ENCODE measurements at places on chromosomes 11 and 22.

DNA sequence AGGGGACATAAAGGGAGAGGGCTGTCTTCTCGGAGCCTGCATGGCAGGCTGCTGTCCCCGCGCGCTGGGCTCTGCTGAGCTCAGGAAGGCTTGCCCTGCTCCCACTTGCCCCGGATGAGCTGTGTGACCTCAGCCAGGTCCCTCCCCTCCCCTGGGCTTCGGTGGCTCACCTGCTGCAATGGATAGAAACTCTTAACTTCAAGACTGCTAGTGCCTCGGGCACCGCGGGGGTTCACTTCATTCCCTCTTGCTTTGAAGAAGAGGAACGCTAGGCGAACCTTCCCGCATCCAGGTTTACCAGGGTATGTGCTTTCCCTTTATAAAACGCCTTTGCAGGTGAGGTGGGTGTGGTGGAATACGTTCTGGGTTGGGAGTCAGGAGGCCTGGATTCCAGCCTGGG lies 115.0 kb downstream of the PHF21B start:
- DNase-seq: no peak

- DNase-seq: no peak
These were observed 3.8 kb downstream of the CSNK1E start for GRCh38 chr22:38313384-38313955.

- DNase-seq: no peak
These were observed 762.8 kb downstream of the BRD1 start for GRCh38 chr22:49064836-49065235.

GRCh38 chr22:46779023-46779422 lies 16.6 kb downstream of the TBC1D22A start:
- no peak for DNase-seq

GRCh38 chr11:127644366-127644765 lies 643.8 kb upstream of the KIRREL3 start:
- no peak for DNase-seq

DNA sequence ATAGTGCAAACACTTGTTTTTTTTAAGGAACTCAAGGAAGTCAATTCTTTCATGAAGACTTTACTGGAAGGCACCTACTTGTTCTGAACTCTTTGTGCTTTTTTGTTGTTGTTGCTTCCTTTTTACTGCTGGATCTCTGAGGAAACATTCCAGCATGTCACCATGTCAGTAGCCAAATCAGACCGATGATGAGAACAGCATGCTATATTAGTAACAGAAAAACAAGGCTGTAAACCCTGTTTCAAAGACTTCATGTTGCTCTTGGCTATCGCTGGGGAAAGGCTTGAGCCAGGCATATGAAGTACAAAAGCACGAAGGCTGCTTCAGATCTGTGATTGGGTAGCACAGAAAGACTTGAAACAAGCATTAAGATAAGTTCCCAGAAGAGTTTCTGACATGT lies 125.6 kb upstream of the SLC5A12 start:
- no peak for DNase-seq

DNA sequence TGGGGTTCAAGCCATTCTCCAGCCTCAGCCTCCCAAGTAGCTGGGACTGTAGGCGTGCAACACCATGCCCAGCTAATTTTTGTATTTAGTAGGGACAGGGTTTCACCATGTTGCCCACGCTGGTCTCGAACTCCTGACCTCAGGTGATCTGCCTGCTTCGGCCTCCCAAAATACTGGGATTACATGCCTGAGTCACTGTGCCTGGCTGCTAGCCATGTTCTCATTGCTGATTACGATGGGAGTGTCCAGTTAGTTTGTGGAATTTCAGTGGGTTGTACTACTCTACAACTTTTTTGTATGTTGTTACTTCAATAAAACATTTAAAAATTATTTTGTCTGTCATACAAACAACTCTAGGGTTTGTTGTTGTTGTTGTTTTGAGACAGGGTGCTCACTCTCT lies 4.8 kb upstream of the VPS11 start:
- DNase-seq: no peak

- no peak for DNase-seq
These were observed 577.4 kb upstream of the LUZP2 start for GRCh38 chr11:23919455-23919854.

DNA sequence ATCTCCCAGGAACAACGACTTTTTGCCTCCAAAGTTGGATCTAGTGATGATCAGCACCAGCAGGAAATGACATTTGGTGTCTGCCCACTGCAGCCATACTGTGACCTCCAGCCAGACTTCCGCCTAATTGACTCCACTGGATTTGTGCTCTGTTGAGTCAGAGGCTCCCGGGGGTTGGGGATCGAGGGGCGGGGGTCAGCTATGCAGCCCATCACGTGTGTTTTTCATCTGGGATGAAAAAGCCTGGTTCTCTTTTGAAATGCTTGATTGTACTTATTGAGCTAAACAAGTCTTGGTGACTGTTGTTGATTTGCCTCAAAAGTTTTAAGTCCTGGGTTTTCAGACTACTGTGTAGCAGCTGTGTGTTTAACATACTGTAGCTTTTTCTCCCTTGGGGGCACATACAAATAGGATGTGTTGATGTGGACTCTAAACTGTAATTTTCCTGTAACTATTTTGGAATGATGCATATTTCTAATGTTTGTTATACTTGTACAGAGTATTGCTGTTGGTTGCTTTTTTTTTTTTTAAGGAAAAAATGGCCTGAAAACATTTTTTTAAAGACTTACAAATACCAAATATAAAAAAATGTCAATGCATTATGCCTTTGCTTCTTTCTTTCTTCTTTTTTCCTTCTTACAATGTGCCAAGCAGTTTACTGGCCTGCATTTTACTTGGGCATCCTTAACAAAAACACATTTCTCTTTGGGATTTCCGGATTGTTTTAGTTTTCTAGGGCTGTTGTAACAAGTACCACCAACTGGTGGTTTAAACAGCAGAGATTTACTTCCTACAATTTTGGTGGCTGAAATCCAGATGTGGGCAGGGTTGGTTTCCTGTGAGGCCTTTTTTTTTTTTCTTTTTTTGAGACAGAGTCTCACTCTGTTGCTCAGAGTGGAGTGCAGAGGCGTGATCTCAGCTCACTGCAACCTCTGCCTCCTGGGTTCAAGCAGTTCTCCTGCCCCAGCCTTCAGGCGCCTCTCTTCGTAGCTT lies 46.1 kb upstream of the OR4B1 start:
- no peak for DNase-seq

- no peak for DNase-seq
These were observed 56.0 kb upstream of the OR5AK2 start for GRCh38 chr11:56932572-56933220.

GRCh38 chr11:129825380-129825779 lies 9.7 kb downstream of the TMEM45B start:
- no peak for DNase-seq

DNA sequence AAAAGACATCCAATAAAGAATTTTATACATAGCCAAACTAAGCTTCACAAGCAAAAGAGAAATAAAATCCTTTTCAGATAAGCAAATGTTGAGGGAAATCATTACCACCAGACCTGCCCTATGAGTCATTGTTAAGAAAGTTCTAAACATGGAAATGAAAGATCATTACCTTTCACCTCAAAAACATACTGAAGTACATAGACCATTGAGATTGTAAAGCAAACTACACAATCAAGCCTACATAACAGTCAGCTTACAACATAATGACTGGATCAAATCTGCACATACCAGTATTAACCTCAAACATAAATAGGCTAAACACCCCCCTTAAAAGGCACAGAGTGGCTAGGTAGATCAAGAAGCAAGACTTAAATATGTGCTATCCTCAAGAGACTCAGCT lies 501.0 kb upstream of the LUZP2 start:
- DNase-seq: no peak

DNA sequence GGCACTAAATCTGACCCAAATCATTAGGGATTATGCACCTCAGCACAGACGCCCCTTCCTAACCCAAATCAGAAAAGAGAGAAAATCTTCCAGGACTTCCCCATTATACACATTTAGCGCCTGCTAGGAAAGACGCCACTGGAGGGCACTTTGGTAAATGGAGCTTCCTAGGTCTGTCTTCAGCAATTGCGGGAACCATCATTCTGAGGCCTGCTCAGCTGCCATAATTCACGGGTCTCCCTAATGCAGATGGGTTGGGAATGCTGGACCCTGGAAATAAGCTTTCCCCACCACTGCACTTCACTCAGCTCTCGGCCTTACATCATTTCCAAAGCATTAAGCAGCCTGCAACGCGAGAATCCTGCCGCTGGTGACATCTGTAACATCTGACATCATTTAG lies 86.2 kb upstream of the OPCML start:
- DNase-seq: no peak

DNA sequence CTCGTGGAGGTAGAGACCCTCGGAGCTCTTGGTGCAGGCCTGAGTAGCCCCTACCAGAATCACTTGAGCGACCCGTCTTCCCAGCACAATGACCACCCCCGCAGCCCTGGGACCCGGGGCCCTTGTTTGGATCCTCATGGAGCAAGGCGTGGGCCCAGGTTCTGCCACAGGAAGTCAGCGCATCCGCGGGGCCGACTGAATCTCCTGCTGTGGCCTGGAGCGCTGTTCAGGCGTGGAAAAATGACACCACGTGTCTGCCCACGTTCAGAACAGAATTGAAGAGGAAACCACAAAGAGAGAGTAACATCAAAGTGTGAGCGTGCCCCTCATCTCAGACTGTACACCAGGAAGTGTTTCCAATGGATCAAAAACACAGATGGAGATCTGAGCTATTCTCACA lies 1479.2 kb downstream of the TBC1D22A start:
- DNase-seq: no peak

GRCh38 chr22:24584871-24585411 lies 7.9 kb downstream of the LRRC75B start:
- no peak for DNase-seq

GRCh38 chr11:26820739-26821138 lies 98.9 kb upstream of the SLC5A12 start:
- no peak for DNase-seq

DNA sequence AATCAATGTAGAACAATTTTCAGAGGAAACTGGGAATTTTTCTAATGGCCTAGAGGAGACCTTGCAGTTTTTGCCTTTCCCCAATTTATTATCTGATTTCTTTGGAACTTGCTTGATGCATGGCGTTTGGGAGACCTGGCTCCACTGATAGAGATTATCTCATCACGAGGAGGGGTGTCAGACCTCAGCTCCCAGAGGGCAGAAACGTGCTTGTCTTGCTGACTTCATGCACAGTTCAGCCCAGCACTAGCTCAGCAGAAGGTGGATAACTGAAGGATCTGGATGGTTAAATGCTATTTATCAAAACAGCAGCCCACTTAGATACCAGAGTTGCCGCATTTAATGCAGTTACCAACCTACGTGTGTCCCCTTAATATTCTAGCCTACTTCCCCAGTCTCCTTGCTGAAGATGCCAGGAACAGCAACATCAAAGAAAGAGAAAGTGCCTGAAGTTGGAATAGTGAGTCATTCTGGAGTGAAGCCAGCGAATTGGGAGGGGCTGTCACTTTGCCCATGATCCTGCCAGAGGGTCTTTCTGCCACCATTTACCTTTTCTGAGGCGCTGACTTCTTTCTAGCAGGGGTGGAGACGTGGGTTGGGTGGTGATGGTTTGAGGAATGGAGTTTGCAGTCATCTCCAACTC lies 133.5 kb upstream of the CADM1 start:
- no peak for DNase-seq

DNA sequence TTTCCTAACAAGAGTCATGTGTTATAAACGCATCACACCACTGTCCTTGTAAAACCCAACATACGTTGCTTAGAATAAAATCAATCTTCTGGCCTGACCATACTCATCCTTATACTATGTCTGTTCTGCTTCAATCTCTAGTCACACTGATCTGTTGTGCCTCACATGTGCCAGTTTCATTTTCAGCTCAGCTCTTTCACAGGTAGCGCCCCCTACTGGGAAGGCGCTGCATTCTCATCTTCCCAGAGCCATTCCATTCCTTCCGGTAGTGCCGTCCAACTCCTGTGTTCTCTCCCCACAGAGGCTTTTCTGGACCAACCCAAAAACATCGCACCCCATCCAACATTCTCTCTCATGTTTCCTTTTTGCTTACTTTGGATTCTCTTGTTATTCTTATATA lies 22.2 kb downstream of the CASP5 start:
- no peak for DNase-seq

DNA sequence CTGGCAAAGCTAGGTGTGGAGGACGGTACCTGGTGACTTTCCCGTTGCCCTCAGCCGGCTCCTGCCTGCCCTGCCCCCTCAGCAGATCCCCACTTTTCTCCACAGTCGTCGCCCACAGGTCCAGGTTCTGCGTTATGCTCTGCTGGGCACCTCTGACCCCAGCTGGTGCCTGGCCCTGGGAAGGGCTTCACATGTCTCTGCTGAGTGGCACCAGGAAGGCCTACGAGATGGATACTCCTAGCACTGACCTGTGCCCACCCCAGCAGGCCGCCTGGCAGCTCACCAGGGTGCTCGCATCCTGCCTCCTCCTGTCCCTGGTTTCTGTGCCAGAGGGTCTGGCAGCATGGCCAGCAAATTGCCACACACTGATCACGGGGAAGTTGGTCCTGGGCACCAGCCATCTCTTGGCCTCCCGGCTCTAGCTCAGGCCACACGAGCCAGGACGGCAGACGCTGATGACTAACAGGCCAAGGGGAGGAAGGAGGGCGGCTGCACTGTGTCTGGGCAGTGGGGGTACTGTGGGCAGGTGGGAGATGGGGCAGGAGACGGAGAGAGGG lies 13.8 kb downstream of the CARS1 start:
- no peak for DNase-seq

- no peak for DNase-seq
These were observed 12.5 kb upstream of the C1QTNF4 start for GRCh38 chr11:47606731-47607130.

GRCh38 chr22:43066844-43067385 lies 22.3 kb downstream of the TTLL1 start:
- no peak for DNase-seq

DNA sequence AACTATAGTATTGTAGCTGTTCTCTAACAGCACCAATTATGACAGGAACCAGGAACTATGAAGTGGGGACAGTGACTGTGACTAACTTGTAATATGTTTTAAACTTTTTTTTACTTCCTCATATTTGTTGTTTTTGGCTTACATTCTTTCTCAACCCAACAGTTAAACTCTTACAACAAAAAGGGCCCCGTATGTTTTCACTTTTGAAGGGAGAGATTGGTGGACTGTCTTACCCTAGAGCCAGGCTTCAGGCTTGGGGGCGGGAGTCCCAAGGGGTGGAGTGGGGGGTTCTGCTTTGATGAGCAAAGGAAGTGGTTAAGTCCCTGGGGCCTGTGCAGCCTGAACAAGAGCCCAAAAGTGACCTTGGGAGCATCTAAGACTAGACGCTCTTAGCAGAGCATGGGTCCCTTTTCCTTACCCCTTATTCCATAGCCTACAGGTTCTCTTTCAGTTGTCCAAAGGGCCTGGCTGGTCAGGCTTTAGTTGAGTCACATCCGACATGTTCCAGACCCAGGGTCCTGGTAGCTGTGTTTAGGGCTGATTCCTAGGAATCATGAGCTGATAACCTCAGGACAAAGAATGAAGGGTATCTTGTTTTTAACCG lies 38.8 kb downstream of the STIM1 start:
- DNase-seq: no peak

- no peak for DNase-seq
These were observed 163.5 kb downstream of the CSNK2A3 start for GRCh38 chr11:11189506-11189905.

- no peak for DNase-seq
These were observed 2.5 kb upstream of the RCN1 start for GRCh38 chr11:32088117-32088941.

All from NCI-H1694 (cell line).